Left cardiac atrium (tissue), 4 donors: ENCODE measurements at places on chromosomes 7 and 10.

GRCh38 chr10:102310361-102311024 is 65.2 kb downstream of the GBF1 start:
- no peak for DNase-seq

DNA sequence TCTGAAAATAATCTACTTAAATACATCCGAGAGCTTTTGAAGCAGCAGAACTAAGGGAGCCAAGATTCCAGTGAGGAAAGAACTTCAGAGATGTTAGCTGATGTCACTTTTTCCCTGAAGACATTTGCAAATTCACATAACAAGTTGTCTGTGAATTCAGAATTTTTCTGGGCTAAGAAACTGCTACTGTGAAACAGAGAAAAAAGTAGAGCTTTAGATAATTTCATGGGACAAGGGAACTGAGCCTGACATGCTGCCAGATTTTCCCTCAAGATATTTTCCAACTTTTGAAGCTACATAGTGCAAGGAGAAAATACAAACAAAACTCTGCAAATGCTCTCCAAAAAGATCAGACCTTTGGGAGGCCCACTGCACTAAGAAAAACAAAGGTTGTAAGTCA is 484.2 kb downstream of the ANKRD7 start:
- DNase-seq: no peak

GRCh38 chr7:45584261-45585210 is 10.4 kb downstream of the ADCY1 start:
- no peak for DNase-seq

DNA sequence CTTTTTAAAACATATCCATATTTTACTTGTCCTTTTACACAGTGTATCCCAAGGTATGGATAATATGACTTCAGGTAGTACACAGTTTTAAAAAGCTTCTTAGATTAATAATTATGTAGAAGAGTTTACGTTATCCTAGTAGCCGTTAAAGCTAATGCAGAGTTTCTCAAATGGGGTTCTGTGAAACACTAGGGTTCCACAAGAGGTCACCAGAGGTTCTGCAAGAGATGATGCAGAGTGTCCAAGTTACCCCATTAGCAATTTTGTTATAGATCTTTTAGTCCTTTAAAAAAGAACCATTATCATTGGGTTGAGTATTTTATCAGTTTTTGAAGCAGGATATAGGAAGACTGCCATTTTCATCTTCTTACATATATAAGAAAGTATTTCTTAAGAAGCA is 298.9 kb upstream of the HPS1 start:
- no peak for DNase-seq

- DNase-seq: no peak
Measured at GRCh38 chr7:147136352-147136751, 1019.8 kb downstream of the CNTNAP2 start.

- DNase-seq: no peak
Measured at GRCh38 chr10:50554376-50554994, 69.3 kb downstream of the SGMS1 start.

GRCh38 chr7:94620703-94621118 is 35.2 kb downstream of the SGCE start:
- DNase-seq: peak; percentile 80

- no peak for DNase-seq
Measured at GRCh38 chr10:96772196-96772595, 51.9 kb upstream of the PIK3AP1 start.

GRCh38 chr10:18610517-18610916 is 40.9 kb downstream of the NSUN6 start:
- DNase-seq: peak; percentile 41

GRCh38 chr10:78982726-78983125 is 86.0 kb upstream of the ZMIZ1 start:
- DNase-seq: no peak

DNA sequence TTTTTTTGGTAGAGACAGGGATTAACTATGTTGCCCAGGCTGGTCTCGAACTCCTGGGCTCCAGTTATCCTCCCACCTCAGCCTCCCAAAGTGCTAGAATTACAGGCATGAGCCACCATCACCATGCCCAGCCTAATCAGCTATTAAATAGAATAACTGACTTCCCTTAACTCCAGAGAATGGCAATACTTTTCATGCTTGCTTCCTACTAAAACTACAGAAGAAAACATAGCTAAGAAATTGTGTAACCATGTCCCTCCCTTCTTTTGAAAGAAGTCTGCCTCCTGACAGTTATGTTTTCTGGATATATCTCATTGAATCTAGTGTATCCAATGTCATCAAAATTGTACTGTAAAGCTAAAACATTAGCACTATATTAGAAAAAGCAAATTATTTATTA is 95.6 kb downstream of the KMT2C start:
- DNase-seq: no peak

DNA sequence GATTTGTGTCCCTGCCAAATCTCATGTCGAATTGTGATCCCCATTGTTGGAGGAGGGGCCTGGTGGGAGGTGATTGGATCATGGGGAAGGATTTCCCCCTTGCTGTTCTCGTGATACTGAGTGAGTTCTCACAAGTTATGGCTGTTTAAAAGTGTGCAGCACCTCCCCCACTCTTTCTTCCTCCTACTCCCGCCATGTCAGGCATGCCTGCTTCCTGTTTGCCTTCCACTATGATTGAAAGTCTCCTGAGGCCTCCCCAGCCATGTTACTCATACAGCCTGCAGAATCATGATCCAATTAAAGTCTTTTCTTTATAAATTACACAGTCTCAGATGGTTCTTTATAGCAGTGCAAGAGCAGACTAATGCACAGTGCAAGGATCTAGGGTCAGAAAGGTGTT is 75.4 kb downstream of the CALD1 start:
- DNase-seq: no peak

DNA sequence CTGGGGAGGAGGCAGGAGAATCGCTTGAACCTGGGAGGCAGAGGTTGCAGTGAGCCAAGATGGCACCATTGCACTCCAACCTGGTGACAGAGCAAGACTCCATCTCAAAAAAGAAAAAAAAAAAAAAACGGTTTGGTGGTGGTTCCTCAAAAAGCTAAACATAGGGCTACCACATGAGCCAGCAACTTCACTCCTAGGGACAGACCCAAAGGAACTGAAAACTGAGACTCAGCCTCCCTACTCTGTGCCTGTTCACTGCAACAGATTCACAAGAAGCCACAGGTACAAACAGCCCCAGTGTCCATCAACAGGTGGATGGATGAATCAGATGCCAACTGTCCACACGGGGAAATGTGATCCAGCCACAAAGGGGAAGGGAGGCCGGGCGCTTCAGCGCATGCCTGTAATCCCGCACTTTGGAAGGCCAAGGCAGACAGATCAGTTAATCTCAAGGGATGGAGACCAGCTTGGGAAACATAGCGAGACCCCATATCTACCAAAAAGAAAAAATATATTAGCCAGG is 79.1 kb upstream of the TNRC18 start:
- no peak for DNase-seq

GRCh38 chr7:4017785-4018184 is 664.3 kb upstream of the FOXK1 start:
- no peak for DNase-seq

GRCh38 chr10:25694971-25695370 is 239.1 kb upstream of the MYO3A start:
- no peak for DNase-seq

GRCh38 chr10:6014241-6014761 is 37.0 kb upstream of the IL15RA start:
- peak; percentile 69 for DNase-seq

- DNase-seq: no peak
Measured at GRCh38 chr10:131946880-131947279, 34.8 kb downstream of the BNIP3 start.

DNA sequence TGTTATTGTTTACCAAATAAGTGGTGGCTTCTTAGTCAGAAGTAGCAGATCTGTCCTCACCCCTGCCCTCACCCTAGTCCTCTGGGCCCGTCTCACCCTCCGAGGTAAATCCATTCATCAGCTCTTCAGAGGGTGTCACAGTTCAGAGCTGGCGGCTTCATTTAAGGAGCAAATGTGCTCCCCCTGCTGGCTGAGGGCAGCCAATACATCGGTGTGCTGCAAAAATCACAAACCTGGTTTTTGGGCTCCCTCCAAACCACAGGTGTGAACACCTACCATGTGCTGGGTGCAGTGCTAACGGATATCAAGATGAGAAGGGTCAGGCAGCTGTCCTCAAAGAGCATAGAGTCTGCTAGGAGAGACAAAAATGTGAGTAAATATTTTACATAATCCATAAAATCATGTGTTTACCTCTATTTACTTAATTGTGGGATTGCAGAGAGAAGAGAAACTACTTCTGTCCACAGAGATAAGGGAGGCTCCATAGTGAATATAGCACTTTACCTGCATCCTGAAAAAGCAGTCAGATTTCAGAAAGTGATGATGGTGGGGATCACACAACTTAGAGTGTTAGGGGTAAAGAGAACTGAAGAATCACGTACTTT is 15.5 kb upstream of the CRTAC1 start:
- peak; percentile 55 for DNase-seq

- no peak for DNase-seq
Measured at GRCh38 chr7:89247207-89247606, 451.7 kb upstream of the TEX47 start.

GRCh38 chr7:147245274-147245673 is 1128.7 kb downstream of the CNTNAP2 start:
- DNase-seq: peak; percentile 28

GRCh38 chr10:119370972-119371703 is 163.8 kb downstream of the GRK5 start:
- peak; percentile 83 for DNase-seq

DNA sequence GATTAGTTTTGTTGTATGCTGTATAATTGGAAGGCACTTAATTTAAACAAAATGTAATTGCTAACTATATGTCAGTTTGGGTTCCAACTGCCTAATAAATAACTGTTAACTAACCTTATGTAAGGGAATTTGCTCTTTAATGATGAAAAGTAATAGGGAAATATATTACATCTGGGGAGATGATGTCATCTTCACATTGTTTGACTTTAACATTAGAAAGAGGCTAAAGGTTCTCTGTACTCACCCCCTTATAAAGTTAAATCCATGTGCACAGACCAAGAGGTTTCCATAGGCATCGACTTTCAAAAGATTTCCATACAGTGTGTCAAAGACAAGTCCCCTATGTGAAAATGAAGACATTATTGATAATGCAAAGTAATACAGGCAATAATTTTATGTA is 87.6 kb downstream of the NT5C2 start:
- no peak for DNase-seq

GRCh38 chr10:89183571-89183970 is 23.5 kb downstream of the CH25H start:
- no peak for DNase-seq

- peak; percentile 57 for DNase-seq
Measured at GRCh38 chr10:122648599-122649428, 50.8 kb downstream of the C10orf120 start.

- no peak for DNase-seq
Measured at GRCh38 chr7:158760445-158760764, 55.8 kb upstream of the NCAPG2 start.

- no peak for DNase-seq
Measured at GRCh38 chr7:107170051-107170915, 1.5 kb downstream of the HBP1 start.

- DNase-seq: no peak
Measured at GRCh38 chr7:112214268-112214667, 7.8 kb downstream of the ZNF277 start.

DNA sequence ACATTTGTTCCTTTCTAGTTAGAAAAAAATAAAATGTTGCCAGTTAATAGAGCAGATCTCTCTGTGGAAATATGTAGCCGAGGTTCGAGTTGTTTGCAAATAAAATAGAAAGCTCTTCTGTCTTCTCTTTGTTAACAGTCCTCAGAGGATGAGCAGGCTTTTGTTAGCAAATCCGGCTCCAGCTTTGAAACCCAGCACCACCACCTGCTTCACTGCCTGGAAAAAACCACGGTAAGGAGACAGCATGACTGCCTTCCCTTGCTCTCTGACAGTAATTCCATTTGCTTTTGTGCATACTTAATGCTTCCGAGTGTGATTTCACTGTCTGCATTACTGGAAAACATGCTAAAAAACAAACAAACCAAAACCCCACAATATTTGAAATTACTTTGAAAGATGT is 115.6 kb downstream of the TSPAN12 start:
- DNase-seq: no peak

DNA sequence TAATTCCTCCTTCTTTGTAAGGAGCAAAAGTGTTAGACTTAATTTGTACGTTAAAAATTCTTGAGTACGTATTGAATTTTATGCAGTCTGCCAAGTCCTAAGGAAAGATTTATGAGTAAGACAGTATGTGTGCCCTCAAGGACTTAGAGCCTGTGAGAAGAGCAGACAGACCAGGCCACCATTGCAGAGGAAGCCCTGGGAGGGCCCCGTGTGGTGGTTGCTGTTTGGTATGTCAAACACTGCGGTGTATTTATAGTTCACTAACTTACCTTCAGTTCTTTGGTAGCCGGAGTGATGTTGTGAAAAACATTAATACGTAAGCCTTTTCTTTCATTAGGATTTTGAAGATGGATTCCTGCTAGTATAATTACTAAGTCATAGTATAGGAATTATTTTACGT is 82.9 kb downstream of the GALNT11 start:
- DNase-seq: no peak

- no peak for DNase-seq
Measured at GRCh38 chr7:83105948-83106347, 56.7 kb downstream of the PCLO start.

GRCh38 chr10:34157501-34157900 is 657.6 kb downstream of the PARD3 start:
- no peak for DNase-seq

DNA sequence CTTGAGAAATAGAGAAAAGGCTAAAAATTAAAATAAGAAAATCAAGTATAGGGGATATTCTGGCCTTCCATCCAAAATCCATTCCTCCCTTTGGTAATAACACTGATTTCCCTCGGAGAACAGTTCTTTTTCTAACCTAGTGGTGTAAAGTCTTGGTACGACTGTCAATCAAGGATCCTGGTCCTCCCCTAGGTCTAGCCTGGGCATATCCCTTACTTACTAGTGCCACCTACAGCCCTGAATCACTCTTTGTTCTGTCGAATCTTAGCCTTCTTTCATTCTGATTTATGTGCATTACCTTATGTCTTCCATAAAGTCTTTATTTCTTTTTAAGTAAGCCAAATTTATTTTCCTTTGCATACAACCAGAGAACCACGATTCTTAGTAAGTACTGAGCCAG is 298.7 kb upstream of the LRRTM3 start:
- DNase-seq: no peak

DNA sequence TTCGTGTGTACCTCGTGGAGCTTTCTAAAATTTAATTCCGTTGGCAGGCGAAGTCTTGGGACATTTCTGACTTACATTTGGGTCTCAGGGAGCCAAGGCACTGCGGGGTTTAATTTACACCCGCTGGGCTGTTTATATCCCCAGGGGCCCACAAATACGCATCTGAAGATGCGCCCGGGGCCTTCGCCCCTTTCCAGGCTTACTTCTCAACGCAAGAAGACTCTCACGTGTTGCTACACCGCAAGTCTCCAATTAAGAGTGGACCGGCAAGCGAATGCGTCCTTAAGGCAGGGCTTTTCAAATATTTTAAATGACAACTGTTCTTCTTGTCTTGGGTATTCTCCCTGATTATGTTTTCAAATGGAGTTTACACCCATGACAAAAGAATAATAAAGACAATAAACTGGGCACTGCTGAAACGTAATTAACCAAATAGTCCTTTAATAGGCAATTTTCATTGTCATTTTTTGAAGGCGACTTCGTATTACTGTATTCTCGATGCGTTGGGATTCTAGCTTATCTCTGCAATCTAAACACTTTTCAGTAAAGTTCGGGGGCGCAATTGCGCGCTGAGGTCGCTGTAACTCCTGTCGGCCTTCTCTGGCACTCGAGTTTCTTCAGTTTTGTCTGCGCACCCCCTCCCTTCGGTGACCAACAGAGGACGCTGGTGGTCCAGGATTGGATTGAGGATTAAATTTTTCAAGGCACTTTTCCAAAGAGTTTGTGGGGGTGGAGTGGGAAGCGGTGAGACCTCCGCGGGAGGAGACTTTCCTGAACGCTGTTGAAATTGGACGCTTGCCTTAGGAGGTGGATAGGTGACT is 837 bp upstream of the IGFBP3 start:
- peak; percentile 62 for DNase-seq
